ENCODE measurements at places on chromosomes 3 and 15.

DNA sequence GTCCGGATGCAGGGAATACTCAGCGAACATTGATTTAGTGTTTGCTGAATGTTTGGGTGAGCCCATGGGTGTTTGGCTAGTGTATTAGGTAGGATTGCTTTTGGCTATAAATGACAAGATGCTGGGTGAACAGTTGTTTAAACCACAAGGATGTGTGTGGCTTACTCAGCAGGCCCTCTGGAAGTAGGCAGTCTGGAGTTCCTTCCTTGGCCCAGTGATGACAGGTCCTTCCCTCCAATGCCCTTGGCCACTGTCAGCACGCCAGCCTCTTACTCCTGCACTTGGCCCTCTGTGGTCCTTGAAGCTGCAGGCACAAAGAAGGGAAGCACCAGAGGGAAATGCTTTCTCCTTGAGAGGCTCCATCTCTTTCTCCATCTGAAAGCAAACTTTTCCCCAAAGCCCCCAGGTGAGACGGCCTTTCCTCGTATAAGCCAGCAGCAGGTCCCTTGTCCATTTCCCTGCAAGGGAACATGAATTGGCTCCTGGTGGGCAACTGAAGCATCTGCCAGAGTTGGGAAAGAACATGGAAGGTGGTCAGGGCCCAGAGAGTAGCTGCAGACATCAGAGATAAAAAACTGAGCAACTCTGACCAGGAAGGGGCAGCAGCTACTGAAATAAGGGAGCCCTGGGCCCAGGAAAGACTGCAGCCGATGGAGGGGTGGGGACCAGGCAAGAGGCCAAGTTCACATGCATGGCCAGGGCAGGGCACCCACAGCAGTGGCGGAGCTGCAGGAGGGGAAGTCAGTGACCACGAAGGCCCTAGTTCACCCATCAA lies 105.0 kb downstream of the TPRA1 start:
- DNase-seq = no peak

DNA sequence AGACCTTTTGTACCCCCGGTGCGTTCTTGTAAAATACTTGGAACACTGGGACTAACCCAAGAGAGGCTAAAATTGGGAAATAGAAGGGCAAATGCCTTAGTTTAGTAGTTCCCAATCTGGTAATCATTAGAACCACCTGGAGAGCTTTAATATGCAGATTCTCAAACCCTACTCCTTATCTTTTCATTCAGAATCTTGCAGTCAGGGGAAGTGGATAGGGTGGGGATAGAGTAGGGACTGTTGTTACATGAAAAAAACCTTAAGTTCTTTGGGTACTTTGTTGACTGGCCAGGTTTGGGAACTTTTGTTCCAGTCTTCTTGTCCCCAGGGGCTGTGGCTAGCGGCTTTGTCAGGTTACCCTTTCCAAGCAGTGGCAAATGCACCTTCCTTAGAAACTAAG lies 15.9 kb downstream of the MAPKBP1 start:
- DNase-seq = no peak

GRCh38 chr3:103684904-103685303 lies 1250.1 kb downstream of the ZPLD1 start:
- DNase-seq = no peak

DNA sequence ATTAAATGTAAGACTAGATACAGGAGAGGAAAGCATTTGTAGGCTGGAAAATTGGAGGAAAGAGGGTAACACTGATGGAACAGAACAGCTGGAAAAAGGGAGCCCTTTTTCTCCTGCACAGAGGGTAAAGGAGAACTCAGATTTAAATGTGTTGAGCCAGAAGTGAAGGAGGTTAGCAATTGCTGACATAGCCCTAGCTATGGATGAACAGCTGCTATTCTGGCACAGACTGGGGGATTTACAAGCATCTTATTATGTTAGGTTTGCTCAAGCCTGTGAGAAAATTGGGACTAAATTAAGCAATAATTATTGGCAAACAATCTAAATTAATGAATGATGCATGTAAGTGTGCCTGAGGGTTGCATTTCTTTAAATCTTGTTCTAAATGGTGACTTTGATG lies 40.6 kb upstream of the PRR20G start:
- DNase-seq = no peak

GRCh38 chr15:72474466-72474911 lies 359 bp downstream of the ARIH1 start:
- DNase-seq = no peak

GRCh38 chr15:77852241-77853007 lies 219.7 kb upstream of the LINGO1 start:
- no peak for DNase-seq

GRCh38 chr3:96182756-96183155 lies 631.6 kb upstream of the EPHA6 start:
- DNase-seq = no peak

- no peak for DNase-seq
Observed at GRCh38 chr15:46735115-46735514, 982.2 kb upstream of the SEMA6D start.

DNA sequence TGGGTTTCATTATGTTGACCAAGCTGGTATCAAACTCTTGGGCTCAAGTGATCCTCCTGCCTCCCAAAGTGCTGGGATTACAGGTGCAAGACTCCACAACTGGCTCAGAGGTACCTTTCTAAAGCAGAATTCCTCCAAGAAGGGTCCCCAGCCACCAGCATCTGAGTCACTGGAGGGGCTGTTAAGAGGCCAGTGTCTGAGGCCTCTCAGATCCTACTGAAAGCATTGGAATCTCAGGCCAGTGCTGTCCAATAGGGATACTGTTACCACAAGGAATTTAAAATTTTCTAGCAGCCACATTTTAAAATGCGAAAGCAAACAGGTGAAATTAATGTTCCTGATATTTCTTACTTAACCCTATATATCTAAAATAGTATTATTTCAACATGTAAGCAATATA lies 1.3 kb downstream of the CAV3 start:
- no peak for DNase-seq

- no peak for DNase-seq
Observed at GRCh38 chr3:116440196-116440595, 5.1 kb downstream of the LSAMP start.

GRCh38 chr15:88142121-88142520 lies 114.4 kb downstream of the NTRK3 start:
- DNase-seq = no peak

GRCh38 chr3:126996905-126997304 lies 14.0 kb downstream of the PLXNA1 start:
- no peak for DNase-seq

DNA sequence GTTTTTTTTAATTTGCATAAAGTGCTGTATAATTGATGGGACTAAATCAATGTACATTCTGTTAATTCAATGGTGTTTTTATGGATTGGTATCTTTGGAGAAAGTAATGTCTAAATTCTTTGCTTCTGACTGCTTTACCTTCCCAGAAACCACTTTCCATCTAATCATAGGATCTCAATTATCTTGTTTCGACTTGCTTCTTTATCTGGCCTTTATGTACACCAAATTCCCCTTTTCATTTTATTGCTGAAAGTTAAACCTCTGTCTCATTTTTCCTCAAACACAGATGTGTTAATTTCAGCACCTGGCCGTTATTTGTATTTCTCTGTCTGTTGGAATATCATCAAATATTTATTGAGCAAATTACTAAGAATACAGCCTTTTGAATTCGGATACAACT lies 287.3 kb upstream of the GBE1 start:
- no peak for DNase-seq

DNA sequence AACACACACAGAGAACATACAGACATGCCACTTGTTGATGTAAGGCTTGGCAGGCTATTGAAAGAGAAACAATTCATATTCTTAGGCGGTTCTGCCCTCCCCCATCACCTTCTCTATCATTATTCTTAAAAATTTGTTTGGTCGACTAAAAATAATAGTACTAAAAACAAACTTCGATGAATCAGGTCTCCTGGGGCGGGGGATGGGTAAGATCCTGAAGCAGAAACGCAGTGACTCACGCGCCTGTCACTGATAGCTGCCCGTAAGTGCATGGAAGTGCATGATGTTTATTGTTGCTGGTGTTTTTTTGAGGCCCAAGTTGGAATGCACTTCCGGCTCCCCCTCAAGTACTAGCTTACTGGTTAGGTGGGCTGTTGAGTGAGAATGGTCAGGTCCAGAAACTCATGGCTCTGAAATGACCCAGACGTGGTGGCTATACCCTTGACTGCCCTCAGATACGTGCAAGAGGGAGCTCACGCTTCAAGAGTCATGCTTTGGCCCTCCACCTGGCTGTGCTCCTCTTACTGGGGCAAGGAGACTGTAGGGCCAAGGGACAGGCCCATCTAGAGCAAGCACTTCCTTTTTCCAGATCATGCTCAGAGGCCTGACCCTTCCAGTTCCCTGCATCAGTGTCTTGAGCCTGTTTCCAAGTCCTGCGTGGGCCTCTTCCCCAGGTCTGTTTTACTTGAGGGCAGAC lies 10.9 kb downstream of the SMAD3 start:
- DNase-seq = no peak

- no peak for DNase-seq
Observed at GRCh38 chr15:87151202-87151748, 1071.6 kb downstream of the AGBL1 start.

DNA sequence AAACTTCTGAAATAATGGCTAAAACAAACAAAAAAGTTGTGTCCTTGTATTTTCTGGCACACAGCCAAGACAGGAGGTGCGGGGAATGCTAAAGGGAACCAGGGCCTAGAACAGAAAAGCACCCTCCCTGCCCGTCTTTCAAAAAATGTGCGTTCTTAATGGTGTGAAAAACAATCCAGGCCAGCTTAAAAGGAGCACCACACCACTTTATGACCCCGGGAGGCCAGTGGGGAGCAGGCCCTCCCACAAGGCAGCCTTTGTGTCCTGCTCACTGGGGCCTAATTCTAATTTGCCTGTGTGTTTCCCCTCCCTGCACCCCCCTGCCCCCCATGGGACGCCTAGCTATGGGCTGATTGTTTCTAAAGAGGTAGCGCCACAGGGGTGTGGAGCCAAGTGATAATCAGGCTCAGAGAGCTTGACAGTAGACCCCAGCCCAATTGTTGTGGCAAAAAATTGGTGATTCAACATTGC lies 181.4 kb downstream of the GREM1 start:
- DNase-seq = no peak

DNA sequence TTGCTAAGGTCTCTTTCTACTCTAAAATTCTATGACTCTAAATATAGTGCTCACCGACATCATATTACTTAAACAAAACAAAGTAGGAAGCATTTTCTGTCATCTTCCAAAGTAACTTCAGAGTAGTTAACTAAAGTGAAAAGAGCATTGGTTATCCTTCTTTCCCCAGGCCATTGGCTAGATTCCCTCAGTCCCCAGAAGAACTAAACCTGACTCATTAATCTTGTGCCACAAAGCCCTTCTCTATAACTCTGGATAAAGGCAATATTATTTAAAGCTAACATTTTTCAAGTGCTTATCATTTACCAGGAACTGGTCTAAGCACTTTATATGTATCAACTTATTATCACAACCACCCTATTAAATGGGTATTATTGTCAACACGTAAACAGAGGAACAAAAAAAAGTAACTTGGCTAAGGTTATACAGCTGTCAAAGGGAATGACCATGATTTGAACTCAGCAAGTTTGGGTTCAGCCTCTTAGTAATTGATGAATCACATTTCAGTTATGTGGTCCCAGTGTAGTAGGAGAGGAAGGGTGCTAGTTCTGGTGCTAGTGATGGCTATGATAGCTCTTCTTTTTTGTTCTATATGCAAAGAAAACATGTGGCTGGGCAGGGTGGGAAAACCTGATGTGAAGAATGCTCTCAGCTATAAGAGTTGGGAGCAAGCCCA lies 304.9 kb downstream of the FGF12 start:
- DNase-seq = no peak

GRCh38 chr15:51128701-51129100 lies 34.0 kb upstream of the TNFAIP8L3 start:
- DNase-seq = no peak

- no peak for DNase-seq
Observed at GRCh38 chr3:75342425-75342824, 321.7 kb upstream of the FRG2C start.

DNA sequence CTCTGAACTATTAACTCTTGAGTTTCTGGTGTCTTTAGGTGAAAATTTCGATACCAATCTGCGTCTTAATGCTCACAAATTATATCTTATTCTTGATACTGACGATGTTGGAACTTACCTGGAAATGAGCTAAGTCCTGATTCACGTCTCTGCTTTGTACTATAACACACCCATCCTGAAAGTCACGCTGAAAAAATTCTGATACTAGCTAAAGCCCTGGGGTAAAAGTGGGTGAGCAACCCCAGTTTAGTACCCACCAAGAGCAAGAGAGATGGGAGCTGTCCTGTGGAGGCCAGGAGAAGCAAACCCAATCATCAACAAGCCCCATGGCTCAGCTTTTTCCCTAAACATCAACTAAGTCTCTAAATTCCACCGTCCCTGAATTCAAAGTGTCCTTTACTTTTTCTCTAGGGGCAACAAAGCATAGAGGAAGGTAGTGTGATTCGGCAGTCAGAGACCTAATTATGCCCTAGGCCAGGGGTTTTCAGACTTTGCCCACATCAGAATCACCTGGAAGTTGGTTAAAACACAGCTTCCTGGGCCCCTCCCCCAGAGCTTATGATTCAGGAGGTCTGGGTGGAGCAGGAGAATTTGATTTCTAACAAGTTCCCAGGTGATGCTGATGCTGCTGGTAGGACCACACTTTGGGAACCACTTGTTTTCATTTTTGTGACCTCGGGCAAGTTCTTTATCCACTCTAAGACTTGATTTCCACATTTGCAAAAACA lies 90.2 kb downstream of the OSBPL10 start:
- no peak for DNase-seq

DNA sequence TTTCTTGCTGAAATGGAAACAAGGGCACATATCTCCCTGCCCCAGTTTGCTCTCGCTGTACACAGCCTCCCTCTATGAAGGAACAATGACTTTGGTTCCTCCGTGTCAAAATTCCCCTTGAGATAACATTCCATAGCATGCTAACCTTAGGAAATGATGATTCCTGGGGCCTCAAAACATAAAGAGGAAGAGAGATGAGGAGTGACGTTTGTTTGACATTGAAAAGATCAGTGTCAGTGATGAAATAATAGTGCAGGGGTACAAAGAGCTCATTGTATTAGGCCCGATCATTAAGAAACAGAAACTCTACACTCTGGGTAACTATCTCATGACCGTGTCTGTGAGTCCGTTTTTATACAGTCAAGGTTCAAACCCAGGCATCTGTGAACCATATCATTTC lies 55.2 kb downstream of the ARNT2 start:
- no peak for DNase-seq

DNA sequence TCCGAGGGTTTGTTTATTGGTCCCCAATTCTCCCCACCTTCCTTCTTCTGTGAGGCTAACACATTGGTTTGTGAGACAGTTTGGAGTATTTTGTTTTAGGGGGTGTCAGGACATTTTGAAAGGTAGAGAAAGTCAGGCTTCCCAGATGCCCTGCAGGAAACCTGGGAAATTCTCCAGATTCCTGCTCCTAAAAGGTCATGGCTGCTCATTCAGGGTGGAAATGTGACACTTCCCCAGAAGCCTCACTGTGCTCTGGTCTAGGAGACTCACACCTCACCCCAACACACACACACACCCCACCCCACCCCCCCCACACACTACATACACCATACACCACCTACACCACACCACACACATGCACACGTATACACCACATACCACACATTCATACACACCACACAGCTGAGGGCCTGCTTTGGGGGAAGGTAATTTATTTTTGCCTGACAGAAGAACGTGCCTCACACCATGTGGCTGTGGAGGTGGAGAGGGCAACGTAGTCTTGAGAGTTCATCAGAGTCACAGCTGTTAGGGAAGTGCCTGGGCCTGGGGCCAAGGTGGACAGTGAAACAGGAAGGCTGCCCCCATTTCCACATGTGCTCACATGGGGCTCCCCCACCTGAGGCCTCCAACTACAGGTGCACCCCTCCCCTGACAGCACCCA lies 40.4 kb upstream of the LIMD1 start:
- DNase-seq = no peak

GRCh38 chr15:35505141-35505540 lies 40.8 kb downstream of the DPH6 start:
- no peak for DNase-seq
